CD4-positive, alpha-beta T cell treated with Interferon alpha-2 for 1 hour (primary cell): ENCODE measurements at places on chromosomes 13 and 19.

GRCh38 chr13:43023289-43023963 lies at the start of gene DNAJC15:
Gene DNAJC15, plus strand, starts transcription at chr13:43023586. Its CDS starts 41 bp downstream, at chr13:43023627.
- DNase-seq = peak; percentile 84

DNA sequence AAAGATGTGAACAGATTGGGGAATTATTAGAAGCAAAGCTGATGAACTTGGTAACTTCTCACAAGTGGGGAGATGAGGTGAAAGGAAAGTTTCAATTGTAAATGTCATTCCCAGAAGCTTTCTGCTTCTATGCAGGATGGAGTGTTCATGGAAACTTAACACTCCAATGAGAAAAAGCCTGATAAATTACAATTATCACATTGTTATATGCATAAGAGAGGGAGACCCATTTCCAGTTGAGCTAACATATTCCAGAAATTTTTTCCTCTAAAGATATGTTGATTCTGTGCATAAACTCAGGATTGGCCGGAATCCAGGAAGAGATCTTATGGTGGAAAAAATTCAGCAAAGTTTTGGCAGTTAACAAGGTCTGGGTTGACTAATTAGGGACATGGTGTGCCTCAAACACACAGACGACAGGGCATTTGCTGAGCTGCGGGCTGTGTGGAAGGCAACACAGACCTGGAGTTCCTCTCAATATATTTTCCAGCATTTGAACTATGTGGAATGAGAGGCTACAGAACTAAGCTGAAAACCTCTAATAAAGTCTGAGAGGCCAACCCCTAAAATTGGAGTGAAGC lies 64.9 kb upstream of the FGF14 start:
- no peak for DNase-seq

DNA sequence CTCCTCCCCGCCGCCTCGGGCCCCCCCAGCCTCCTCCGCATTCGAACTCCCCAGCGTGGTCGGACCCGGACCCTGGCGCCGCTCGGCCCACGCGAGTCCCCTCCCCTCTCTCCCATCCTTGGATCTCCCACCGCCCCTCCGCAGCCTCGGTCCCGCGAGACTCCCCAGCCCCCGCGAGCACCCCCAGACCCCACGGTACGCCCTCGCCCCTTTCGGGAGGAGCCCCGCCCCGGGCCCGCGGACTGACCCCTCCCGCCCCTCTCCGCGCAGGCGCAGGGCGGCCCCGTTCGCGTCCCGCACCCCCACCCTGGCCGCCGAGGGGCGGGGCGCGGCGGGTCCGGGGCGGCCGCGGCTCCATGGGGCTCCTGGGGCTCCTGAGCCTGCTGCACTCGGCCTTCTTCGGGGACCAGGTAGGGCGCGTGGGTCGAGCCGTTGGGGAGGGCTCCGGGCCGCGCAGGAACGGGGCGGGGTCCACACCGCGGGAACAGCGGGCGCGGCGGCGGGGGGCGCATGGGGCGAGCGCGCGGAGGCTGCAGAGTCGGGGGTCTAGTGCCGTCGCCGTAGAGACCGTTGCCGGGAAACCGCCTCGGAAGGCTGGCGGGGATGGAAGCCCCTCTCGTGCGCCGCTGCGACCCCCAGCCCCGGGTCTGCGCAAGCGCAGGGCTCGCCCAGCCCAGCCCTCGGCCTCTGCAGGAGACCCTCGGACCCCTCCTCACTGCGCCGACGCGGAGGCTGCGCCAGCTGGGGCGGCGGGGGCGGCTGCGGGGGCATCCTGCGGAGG lies 3.8 kb upstream of the APC2 start:
- no peak for DNase-seq

GRCh38 chr19:41935760-41936415 lies 7.6 kb upstream of the ERFL start:
- DNase-seq = no peak

GRCh38 chr19:18731562-18732008 lies 48.1 kb downstream of the CRTC1 start:
- DNase-seq = no peak

DNA sequence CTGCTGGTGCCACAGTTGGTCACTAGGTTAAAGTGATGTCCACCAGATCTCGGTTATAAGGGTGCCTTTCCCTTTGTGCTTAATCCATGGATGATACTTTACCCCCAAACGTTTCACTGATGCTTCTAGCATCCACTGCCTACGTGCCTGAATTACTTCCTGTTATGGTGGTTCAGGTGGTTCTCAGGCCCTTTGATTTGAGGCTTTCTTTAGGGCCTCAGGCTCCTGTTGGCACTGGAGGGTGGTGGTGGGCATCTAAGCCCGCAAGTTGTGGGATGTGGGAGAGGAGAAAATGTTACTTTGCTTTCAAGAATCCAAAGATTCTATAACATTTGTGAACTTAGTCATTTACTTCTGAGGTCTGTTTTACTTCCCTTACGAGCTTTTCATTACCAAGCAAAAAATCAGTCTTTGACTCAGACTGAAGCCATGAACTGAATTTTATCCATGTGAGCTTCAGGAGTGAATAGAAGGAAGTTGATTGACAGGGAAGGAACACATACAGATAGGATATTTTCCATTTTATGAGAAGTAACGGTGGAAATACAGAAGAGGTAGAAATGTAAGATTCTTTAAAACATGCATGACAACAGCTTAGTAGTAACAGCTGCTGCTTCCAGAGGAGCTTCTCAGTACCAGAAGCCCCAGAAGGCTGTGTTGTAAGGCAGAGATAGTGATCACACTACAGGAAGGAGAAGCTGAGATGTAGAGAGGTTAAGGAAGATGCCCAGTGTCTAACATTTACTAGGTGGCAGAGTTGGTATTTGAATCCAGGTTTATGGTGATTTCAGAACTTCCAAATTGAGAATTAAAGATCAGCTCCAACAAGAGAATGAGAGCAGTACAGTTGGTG lies 65.0 kb downstream of the ARHGEF7 start:
- no peak for DNase-seq

- DNase-seq = no peak
Observed at GRCh38 chr13:98868932-98869331, 108.9 kb downstream of the DOCK9 start.

DNA sequence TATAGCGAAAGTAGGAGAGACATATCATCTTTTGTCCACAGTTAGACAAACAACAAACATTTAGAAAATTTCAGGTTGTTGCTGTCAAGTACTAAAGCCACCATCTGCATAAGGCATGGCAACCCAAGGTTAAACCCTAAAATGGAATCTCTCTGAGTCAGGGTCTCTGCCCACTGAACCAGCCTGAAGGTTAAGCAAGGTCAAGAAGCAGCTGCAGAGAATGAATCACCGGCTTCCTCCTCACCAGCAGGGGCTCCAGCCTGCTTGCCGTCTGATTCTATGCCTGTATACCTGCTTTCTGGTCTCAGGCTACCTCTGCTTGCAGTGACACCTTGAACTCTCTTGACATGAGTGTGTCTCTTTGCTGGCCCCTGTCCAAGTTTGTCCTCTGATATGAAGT lies 726.2 kb upstream of the SGCG start:
- no peak for DNase-seq

DNA sequence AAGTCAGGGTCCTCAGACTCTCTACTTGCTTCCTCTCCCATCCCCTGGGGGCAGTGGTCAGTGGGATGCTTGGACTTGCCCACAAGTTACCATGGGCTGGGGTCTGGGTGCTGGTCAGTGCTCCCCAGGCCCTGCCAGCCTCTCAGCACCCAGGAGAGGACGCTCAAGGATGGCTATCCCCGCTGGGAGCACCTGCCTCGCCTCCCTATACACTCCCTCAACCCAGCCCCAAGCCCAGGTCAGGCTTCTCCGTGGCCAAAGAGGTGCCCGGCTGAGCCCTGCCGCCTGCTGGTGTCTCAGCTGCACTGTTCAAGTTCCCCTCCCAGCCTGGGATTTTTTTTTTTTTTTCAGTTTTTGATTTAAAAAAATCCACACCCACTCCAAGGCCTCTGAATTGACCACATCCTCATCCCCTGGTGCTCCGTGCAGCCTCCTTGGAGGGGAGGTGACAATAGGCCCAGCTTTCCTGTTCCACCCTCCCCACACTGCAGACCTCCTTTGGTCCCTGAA lies 10.8 kb downstream of the F2RL3 start:
- peak; percentile 47 for DNase-seq

DNA sequence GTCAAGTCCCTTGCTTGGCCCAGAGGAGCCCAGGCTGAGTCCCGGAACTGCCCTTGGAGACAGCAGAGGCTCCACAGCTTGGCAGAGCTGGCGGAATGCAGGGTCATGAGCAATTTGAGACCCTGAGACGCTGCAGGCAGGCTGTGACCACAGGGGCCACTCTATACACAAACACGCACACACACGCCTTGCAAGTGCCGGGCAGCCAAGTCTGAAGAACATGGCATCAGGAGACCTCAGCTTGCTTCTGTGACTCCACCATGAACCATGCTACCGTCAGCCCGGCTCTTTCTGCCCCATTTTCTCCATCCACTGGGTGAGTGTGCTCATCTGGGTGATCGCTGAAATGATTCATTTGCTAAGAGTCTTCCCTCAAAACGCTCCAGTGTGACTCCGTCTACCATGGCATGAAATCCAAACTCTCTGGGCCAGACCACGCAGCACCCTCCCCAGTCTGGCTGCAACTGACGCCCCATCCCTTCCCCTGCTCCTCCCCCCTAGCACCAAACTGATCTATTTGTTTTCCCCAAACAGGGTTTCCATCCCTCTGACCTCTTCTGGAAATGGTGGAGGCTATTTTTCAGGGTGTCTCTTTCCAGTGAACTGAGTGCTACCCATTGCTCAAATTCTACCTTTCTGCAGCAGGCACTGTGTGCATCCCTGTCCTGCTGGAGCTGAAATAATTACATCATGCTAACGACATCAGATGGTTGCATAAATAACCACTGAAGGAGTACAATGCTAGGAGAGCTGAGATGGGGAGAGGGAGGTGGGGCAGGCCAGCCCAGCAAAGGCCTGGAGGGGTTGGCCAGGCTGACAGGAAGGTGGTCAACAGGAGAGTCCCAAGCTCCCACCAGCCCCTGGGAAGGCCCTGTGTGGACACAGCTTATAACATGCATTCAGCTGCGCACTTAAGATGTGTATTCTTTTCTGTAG lies 3.1 kb downstream of the CARS2 start:
- no peak for DNase-seq

DNA sequence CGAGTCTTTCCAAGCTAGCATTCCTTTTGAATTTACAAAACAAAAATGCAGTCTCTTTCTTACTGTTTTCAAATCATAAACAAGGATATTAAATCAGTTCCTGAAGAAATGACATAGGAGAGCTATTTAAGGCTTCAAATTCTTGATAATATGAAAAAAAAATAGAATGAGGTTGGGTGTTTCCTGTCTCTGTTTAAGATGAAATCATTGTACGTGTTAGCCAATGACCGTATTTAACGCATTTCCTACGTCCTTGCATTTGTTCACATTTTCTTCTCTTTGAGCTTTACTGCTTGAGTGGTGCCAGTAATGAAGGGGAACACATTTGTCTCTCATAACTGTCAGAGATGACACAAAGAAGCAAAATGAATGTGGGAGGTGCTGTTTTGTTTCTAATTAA lies 821.3 kb downstream of the DIAPH3 start:
- no peak for DNase-seq

- no peak for DNase-seq
Observed at GRCh38 chr19:38425222-38425809, 703 bp downstream of the RASGRP4 start.

DNA sequence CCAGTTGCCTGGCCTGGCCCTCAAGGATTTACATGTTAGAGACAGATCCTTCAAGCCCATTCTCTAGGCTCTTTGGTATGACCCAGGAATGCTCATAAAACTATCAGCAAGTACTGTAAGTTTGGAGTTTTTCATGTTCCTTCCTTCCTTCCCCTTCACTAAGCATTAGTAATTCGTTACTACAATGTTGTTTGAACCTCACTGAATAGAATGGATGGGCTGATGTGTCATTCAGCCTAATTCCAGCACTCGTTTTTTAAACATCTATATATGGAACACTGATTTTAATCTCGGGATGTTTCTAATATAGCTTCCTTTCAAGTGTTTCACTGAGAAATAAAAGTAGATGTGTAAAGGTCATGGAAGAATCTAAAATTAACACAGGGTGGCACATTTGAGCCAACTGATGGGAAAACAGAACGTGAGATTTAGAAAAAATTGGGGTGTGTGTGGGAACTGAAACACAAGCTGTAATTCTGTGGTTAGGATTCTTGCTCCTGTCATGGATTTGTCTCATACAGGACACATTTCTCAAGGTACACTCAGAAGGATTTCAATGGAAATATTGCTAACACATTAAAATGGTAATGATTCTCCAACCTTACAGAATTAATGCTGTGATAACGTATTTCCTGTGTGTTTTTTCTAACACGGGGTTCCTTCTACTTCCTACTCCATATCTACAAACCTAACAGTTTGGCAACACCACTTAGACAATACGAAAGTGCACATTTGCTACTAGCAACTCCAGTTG lies 93.4 kb downstream of the FLT1 start:
- DNase-seq = peak; percentile 4

GRCh38 chr13:81293594-81294164 lies 952.8 kb upstream of the SPRY2 start:
- DNase-seq = no peak

- no peak for DNase-seq
Observed at GRCh38 chr19:35106291-35106583, 9.4 kb upstream of the FXYD3 start.

DNA sequence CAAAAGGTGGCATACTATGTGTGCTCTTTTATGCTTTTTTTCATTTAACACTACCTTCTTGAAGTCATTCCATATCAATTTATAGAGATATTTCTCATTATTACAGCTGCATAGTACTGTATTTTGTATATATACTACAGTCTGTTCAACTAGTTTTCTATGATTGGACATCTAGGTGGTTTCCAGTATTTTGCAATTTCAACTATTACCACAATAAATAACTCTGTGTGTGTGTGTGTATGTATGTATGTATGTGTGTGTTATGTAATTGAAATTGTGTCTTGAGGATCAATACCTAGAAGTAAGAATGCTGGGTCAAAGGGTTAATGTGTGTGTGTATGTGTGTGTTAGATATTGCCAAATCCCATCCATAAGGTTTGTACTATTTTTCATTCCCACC lies 7.0 kb downstream of the LPAR6 start:
- DNase-seq = peak; percentile 54

- no peak for DNase-seq
Observed at GRCh38 chr13:98534821-98535220, 42.1 kb downstream of the STK24 start.

- DNase-seq = no peak
Observed at GRCh38 chr13:102236830-102237229, 165.0 kb downstream of the FGF14 start.

- no peak for DNase-seq
Observed at GRCh38 chr13:21071924-21072323, 10.5 kb upstream of the LATS2 start.

- DNase-seq = no peak
Observed at GRCh38 chr13:113857531-113858195, 6.2 kb downstream of the GAS6 start.

GRCh38 chr19:17719730-17720400 lies 585 bp downstream of the MAP1S start:
- peak; percentile 22 for DNase-seq
